ENCODE measurements at places on chromosomes 11 and 22.

- DNase-seq = peak; percentile 33
These were observed 1.1 kb upstream of the MRGPRX4 start for GRCh38 chr11:18171377-18172000.

DNA sequence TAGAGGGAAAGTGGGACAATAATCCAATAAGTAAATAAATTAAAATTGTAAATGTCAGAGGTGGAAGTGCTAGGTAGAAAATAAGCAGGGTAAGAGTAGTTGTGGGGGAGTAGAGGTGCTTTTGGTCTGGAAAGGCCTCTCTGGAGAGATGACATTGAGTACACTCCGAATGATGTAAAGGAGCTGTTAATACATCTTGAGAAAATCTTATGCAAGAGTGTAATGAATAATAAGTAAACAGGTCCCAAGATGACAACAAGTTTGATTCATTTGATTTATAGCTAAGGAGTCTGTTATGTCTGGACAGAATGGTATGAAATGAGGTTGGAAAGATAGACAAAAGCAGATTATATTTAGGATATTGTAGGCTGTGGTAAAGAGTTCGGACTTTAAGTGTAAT, 87.5 kb downstream of the TMEM135 start:
- DNase-seq = no peak

DNA sequence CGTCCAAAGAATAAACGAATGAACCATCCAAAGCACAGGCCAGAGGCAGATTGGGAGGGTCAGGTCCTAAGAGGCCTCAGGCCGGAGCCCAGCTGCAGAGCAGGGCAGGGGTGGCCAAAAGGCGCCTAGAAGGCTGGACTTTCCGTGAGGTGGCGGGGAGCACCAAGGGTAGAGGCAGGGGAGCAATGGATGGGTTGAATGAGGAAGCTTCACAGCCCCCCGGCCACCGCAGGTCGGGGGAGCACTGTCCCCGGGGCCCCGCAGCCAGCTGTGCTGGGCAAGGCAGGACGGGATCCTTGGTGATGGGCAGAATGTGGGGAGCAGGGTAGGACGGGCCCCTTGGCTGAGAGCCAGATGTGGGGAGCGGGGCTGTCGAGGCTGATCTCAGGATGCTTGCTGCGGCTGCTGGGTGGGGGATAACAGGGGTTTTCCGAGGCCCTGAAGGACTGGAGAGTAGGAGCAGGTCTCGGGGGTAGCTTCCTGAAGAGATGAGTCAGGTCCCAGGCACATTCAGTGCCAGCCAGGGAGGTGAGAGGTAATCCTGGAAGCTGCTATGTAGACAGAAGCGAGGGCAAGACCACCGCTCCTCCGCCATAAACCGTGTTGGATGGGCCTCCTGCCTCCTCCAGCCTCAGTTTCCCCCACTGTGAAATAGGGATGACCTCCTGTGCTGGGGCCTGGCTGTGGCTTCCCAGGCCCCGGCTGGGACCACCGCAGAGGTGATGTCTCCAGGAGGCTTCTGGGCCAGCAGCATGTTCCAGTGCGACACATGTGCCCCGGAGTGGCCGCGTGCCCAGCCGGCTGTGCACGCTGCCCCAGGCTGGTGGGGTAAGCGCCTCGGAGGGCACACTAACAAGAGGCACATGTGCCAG, 34.6 kb upstream of the KCNQ1OT1 start:
- no peak for DNase-seq

- DNase-seq = no peak
These were observed 9.9 kb downstream of the CTSC start for GRCh38 chr11:88327462-88328143.

DNA sequence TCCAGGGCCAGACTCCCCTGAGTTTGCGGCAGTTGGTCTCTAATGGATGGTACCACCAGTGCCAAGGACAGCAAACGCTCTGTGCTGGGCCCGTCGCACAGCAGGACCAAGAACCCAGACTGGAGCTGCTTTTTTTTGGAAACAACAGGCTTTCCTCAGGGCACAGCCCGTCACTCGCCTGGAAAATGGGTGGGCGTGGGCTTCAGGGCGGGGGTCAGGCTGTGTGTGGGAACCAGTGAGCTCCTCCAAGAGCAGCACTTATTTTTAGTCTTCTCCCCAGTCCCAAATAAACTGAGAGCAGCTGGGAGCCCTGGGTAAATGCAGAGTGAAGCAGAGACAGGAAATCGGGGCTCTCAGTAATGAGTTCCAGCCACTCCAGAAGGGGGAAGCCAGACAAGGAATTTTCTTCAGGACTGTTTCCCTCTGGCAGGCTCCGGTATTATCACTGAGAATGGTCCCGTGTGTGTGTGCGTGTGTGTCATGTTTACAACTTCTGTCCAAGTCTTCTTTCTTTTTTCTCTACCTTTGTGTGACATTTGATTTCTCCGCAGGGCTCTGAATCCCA, 63.0 kb downstream of the PPFIBP2 start:
- no peak for DNase-seq

GRCh38 chr11:34676227-34676626, 55.3 kb downstream of the EHF start:
- DNase-seq = no peak

GRCh38 chr22:49154433-49154832, 673.2 kb downstream of the BRD1 start:
- no peak for DNase-seq

DNA sequence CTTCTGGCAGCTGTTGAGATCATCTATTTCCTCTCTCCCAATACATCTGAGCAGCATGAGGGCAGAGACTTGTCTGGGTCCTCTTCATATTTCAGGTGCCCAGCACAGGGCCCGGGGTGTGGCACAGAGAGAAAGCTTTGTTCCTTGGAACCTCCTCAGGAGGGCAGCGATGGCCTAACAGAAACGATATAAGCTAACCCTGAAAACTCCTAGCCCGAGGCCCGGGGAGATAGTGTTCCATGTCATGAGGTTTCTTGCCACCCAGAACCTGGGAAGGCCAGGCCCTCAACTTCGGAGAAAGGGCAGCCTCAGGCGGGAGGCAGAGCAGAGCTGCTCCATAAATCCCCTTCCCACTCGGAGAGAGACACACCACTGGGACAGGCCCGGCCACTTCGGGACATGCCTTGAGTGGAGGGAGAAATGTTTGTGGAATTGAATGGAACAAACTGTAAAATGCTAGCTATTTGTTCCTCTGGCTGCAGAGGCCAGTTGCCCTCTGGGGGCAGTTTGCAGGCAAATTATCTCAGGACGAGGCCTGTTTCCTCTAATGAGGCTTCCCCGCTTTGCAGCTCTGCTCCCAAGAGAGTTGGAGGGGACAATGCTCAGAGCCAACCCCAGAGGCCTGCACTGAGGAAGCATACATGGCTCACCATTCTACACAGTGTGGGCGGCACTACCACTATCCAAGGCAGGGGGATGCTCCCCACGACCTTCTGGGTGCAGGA, 11.6 kb downstream of the ARRB1 start:
- no peak for DNase-seq

- no peak for DNase-seq
These were observed 170.8 kb downstream of the BUD13 start for GRCh38 chr11:116601814-116602636.

DNA sequence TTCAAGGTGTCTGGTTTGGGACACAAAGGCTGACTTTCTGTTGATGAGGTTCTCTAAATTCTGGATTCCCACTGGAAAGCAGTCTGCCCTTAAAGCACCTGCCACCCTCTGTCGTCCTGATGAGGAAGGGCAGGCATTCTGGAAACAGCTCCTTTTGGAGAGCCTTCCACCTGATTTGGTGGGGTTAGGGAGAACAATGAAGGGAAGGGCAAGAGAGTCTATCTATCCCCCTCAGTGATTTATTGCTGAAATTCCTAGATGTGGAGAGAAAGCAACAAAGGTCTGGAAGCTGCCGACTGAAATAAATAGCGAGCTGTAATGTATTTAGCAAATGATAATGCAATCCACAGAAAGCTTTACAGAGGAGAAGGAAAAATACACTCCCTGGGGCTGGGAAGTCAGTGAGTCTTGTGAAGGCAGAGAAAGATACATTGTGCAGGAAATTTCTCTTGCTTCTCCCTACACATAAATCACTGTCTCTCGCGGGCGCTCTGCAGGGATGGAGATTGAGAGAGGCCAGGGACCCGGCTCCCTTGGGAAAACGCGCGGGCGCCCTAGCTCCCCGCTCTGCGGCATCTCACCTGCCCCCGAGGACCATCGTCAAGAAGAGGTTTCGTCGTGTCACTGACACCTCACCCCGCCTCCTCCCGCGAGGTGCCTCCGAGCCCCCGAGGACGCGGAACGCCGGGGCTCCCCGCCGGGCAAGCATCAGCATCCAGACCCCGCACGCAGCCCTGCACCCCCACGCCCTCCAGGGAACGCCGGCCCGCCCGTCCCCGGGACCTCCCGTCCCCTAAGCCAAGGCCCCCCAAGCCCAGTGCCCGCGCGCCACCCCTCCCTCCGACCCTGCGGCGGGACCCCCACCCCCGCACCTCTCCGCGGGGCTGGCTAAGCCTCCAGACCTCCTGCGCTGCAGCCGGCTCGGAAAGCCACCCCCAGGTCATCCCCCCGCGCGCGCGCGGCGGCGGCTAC, 673 bp downstream of the CDON start:
- DNase-seq = peak; percentile 53

Measured in endothelial cell (in vitro differentiated cells).